Activated T-helper 2 cell treated with anti-CD3 and anti-CD28 coated beads, Interferon-gamma antibody, Interleukin-2, Interleukin-4, amounts not matched to agents 10 μg/mL and 5 μg/mL and 100 μg/mL, durations not matched to agents 14 hours and 24 hours and 36 hours (primary cell): ENCODE measurements at places on chromosomes 5 and 9. TPM values are rescaled to one million over a fixed set of nuclear protein-coding genes. Genes with fewer than 3 reads are reported as not detected.

The ATOX1 gene
- 69.8 and 82.8 TPM in 2 replicates for total RNA-seq

DNA sequence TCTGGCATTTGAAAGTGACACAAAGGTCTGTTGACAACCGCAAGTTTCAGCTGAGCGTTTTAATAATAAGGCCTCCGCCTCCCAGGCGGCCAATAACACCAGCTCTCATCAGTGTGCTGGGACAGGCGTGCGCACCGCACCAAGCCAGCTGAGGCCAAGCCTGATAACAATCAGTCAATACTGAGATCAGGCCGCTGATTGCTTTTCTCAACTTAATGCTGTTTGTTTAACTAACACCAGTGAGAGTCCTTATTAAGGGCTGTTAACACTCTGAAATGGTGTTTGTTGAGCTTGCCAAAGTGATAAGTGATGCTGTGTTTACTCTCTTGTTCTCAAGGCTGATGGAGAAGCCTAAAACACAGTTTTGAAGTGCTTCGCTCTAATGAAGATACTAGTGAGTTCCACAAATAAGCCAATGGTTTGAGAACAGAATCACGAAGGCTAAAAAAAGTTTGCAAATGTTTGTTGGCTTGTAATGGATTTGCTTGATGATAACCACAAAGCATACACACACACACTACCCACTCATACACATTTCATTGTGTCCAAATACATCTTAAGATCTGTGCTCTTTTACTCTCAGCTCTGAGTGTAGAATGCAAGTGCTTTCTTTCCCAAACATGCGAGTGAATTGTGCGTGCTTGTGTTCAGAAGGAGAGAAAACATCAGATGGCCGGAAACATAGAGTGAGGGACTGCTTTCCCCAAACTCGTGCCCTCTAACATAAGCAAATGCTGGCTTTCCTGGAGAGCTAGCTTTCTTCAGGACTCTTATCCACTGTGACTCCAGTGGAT is 330.4 kb upstream of the KLF4 start:
- no peak overlapping the region for H3K4me3 ChIP-seq
- H3K36me3 ChIP-seq: no peaks in the 10 kb centered on the region
- DNase-seq: no peak
- H3K4me1 ChIP-seq: no peaks in the 10 kb centered on the region
- H3K27me3 ChIP-seq: no peaks in the 10 kb centered on the region

DNA sequence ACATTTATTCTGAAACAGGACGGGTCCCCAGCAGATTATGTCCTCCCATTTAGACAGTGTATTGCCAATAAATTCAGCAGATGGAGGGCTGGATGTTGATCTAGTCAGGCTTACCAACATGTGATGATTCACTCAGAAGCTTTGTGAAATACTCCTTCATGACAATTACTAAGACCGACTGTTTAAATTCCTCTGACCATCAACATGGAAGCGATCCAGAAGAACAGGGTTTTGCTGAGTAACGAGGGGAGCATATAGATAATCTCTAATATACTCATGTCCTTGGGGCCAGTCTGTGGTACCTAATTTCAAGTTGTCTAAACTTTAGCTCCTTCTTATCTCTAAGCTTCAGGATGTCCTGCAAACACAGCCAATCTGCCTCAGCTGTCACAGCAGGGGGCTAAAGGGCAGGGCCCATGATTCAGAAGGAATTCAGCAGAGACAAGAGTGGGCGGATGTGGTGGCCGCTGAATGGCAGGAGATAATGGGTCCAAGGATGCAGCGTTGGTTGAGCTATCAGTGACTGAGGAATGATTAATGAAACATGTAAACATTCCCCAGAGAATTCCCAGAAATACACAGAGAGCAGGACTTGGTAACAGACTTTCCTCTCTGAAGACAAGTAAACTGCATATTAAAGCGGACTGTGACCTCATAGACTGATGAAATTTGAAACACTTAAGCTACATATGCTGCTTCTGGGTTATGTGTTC is 109.4 kb downstream of the ANKRD55 start:
- H3K4me3 ChIP-seq: no peak overlapping the region
- no peak overlapping the region for H3K27ac ChIP-seq
- no peak for DNase-seq
- peaks cover 9% of the 10 kb centered on the region for H3K36me3 ChIP-seq
- H3K4me1 ChIP-seq: peaks cover 31% of the 10 kb centered on the region

DNA sequence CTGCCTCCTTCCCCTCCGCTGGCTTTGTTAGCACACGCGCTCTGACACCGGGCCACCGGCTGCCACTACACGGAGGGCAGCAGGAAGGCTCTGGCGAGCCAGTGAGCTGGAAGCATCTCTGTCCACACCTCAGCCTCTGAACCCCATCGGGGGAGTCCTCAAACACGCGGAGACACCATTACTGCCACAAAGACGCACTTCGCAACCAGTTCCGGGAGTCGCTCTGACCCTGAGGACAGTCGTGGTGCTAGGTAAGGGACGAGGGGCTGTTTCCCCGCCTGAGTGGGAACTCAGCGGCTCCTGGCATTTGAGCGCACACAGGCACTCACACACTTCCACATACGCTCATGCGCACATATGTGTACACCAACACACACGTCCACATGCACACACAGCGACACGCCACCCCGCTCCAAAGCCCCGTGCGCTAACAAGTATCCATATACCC is 160.0 kb downstream of the C9orf152 start:
- peaks cover 27% of the 10 kb centered on the region for H3K36me3 ChIP-seq
- peaks cover 41% of the 10 kb centered on the region for H3K4me1 ChIP-seq
- DNase-seq: no peak

- H3K27me3 ChIP-seq: no peaks in the 10 kb centered on the region
- no peak for DNase-seq
- no peak overlapping the region for H3K4me3 ChIP-seq
- H3K4me1 ChIP-seq: no peaks in the 10 kb centered on the region
- H3K36me3 ChIP-seq: no peaks in the 10 kb centered on the region
These were observed 61.7 kb downstream of the FBXL17 start for GRCh38 chr5:108320231-108320630.
